ENCODE measurements at places on chromosomes 6 and 20.

GRCh38 chr6:136326038-136326553 is 36.5 kb upstream of the BCLAF1 start:
- no peak for DNase-seq

DNA sequence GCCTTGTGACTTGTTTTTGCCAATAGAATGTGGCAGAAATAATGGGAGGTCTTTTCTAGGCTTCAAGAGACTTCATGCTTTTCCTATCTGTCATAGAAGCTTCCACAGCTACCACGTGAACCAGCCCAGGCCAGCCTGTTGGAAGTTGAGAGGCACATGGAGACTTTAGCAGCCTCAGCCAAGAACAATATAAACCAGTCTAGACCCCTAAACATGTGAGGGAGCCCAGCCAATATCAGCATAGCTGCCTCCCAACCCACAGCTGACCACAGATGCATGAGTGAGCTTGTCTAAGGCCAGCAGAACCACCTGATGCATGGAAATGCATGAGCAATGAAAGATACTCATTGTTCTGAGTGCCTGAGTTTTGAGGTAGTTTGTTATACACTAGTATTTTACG is 540.7 kb upstream of the BTBD3 start:
- no peak for DNase-seq

DNA sequence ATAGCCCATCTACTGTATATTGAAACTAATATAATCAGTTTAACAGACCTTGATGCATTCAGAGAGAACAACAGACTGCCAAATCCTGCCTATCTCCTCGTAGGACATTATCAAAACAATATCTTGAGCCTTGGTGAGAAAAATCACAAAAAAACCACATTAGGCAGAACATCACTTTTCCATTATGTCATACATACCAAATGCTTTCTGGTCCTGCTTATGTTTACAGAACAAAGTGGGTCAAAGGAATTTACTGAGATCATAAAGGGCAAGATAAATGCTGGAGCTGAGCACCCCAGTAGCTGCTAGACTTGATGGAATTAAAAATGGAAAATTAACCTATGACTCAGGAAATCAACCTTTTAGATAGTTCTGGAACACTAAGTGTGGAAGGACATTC is 195.3 kb upstream of the KCNK16 start:
- DNase-seq, result no peak

GRCh38 chr6:157989541-157990289 is 8.1 kb downstream of the SYNJ2 start:
- no peak for DNase-seq

GRCh38 chr6:146860583-146860982 is 261.8 kb downstream of the ADGB start:
- DNase-seq, result no peak

DNA sequence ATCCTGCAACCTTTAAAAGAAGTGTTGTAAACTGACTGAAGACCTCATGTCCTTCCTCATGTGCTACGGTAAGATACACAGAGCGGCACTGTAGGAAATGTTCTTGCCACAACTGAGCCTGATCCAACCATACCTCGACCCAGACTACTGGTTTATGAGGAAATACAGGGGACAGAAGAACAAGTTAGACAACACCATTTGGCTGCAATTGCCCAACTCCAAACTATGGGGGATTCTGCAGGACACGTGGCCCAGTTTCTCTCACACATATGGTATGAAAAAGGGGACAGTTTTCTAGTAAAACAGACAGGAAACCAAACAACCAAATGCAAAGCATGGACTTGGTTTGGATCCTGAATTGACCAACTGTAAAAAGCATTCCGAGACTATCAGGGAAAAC is 10.5 kb downstream of the PRPH2 start:
- DNase-seq, result no peak

DNA sequence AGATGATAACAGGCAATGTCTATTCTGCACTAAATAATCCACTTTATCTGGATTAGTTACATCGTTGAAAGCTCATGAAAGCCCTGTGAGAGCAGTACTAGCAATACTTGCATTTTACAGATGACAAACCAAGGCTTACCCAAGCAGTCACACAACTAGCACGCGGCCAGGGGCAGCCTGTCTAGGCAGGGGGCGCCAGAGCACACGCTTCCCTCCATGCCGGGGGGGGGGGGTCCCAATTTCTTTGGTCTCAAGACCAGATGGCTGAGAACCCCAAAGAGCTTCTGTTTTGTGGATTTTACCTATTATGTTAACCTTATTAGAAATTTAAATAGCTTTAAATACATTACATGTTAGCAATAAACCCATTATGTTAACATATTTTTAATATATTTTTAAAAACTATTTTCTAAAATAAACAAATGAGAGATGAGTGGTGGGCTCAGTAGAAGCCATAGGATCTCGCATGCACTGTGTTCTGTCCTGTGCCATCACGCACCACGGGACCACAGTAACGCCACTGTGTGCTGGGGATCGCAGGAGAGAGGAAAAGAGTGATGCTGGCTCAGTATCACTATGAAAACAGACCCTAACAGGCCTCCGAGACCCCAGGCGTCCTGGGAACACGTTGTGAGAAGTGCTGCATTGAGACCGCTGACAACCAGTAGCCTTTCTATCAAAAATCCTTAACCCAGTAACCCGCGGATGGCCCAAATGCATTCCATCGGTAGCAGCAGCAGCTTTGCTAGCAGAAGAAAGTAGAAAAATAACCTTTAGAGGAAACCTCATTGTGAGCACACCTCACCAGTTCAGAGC is 5.3 kb upstream of the PRR18 start:
- DNase-seq, result peak; percentile 69

GRCh38 chr6:107716688-107717089 is 107.4 kb downstream of the SCML4 start:
- peak; percentile 46 for DNase-seq

- no peak for DNase-seq
Measured at GRCh38 chr6:87738744-87739143, 36.7 kb upstream of the AKIRIN2 start.

DNA sequence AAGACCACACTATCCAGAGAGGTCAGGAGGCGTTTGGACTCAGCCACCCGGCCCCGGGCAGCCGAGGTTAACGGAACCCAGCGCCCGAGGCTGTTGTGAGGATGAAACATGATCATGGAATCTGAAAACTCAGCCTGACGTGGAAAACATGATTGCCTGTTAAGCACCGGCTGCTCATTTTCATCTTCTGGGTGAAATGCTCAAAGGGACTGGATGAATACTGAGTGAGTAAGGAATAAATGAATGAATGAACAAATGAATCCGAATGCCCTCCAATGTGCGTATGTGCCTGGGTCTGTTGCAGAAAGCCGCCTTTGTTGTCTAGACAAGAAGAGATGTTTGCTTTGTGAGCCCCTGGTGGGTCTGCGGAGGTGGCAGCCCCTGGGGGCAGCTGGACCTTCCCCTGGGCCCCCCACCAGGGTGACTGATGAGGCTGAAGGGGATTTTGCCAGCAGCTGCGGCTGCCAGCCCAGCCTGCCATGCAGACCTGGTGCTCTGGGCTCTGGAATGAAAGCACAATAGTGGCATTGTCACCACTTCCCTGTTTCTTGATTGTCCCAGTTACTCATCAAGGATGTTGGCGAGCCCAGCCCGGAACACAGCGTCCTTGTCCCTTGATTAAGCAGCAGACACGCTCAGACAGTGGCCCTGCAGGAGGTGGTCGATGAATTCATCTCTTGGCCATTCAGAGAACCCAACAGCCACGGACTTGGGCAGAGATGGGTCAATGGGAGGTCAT is 211.1 kb downstream of the ANKRD60 start:
- no peak for DNase-seq

DNA sequence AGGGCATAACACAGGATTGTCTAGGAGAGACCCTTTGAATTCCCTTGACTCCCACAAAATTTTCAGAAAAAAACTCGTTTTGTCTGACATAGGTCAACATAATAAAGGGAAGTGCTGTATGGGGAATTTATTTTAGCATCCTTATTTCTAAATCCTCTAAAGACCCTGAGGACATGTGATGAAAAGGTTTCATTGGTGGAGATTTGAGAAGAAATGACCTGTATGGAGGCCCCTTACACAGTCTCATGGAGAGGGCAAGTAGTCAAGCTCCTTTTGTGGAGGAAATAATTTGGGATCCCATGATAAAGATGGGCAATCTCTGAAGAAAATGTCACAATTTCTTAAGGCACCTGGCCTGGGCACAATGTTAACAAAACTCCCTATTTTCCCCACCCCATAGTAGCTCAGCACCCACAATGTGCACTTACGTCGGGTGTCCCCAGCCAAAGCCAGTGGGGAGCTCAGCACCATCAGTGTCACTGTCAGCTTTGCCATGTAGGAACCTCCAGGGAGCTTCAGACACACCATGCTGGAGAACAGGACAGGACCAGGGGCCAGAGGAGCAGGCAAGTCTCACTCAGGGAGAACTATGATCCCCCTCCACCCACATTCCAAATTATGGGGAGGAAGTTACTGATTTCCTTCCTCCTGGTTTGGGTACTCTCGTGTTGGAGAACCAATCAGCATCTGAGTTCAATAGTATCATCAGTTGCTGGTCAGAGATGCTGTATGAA is at the start of gene HLA-DRB5:
TSS of gene HLA-DRB5 (minus strand) at position 591 of the 734 bp plus-strand sequence. CDS start at position 528, 63 bp downstream.
- DNase-seq, result no peak

DNA sequence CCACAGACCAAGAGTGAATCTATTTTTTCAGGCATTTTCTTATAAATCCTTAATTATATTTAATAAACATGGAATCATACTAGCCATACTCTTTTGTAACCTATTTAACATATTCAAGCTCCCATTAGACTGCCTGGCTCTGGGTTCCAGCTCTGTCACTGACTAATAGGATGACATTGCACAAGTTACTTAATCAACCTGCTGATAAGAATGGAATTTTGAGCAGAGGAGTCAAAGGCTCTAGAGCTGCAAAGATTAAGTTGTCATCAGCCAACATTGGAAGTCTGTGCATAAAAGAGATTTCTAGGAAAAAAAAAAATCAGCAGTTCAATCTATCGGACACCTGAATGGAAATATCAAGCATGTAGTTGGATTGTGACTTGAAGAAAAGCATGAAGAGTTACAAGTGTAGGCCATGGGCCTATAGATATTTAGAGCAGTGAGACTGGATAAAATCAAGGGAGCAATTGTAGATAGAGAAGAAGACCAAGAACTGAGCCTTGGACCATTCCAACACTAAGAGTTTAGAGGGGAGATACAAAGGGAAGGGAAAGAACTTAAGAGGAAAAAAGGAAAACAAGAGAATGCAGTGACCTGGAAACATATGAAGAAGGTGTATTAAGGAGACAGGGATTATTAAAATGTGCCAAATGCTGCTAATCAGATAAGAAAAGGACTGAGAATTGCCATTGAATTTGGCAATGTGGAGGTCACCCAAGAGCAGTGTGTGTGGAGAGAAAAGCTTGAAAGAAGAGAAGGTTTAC is 11.0 kb upstream of the HINT3 start:
- DNase-seq, result no peak

- DNase-seq, result no peak
Measured at GRCh38 chr20:60071965-60072364, 113.7 kb downstream of the CDH26 start.

Measured in CD8-positive, alpha-beta T cell (primary cell).